Cerebellar nuclear complex (tissue), 1 donor: ENCODE measurements at places on chromosomes 6 and 20.

- no peak for DNase-seq
These were observed 5.0 kb upstream of the PDRG1 start for GRCh38 chr20:31956556-31957526.

GRCh38 chr6:44050872-44051505 lies 76.3 kb downstream of the MRPL14 start:
- no peak for DNase-seq

GRCh38 chr6:51568771-51569170 lies 518.6 kb downstream of the PKHD1 start:
- no peak for DNase-seq

DNA sequence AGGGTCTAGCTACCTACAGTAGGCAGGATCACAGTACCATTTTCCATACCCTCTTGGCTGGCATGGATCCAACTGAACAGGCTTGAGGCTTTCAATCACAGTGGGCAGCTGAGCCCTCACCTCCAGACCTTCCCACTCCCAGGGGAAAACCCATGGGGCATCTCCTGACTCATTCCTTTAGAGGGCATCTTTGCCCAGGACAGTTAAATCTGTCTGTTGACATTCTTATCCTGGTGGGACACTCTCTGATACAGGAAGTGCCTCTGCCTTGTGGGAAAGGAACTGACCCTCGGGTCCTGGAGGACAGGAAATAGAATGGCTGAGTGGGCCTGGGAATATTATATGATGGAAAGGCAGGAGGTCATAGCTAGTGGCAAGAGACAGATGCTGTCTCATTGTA lies 10.2 kb upstream of the EPB41L1 start:
- DNase-seq = no peak

- peak; percentile 6 for DNase-seq
These were observed 5.3 kb upstream of the TTPAL start for GRCh38 chr20:44470327-44470726.

DNA sequence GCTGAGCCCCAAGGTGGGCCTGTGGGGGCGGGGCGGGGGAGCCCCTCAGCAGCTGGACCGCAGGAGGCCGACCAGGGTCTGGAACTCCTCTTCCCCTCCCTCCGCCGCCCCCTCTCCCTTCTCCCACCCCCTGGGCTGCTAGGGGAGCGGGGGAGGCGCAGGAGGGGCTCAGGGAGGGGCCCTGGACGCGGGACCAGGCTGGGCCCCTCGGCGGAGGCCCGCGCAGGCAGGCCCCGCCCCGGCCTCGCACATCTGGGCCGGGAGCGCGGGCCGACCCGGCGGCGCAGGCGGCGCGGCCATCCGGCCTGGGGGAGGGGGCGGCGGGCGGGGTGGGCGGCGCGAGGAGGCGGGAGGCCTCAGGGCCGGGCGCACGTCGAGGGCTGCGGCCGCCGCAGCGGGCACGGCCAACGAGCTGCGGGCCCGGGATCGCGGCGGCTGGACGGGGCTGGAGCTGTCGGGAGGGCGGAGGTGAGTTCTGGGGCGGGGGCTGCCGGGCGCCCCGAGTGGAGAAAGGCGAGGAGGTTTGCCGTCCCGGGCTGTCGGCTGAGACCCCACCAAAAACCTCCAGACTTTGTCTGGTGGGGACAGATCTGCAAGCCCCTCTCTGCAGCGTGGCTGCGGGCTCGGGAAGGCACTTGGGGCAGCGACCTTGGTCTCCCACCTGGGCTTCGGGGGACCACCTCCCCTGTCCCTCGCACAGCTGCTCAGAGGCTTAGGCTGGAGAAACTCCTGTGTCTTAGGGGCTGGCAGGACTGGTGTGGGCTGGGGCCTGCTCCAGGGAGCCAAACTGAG lies at the start of gene HSPA12B:
TSS of gene HSPA12B (plus strand) at position 359 of the 792 bp plus-strand sequence. CDS start 5,990 bp downstream, outside the sequence.
- DNase-seq = no peak

GRCh38 chr6:140475086-140475485 lies 1100.6 kb upstream of the CITED2 start:
- DNase-seq = no peak
